ENCODE measurements at places on chromosomes 7 and 10. TPM values are rescaled to one million over a fixed set of nuclear protein-coding genes. Genes with fewer than 3 reads are reported as not detected.

FAM107B gene
- 21.2 TPM for polyA plus RNA-seq

ZNF138 gene
- 1.3 TPM for polyA plus RNA-seq

LRGUK gene
- 0.05 TPM for polyA plus RNA-seq

ITIH5 gene
- polyA plus RNA-seq = 10.3 TPM

DNA sequence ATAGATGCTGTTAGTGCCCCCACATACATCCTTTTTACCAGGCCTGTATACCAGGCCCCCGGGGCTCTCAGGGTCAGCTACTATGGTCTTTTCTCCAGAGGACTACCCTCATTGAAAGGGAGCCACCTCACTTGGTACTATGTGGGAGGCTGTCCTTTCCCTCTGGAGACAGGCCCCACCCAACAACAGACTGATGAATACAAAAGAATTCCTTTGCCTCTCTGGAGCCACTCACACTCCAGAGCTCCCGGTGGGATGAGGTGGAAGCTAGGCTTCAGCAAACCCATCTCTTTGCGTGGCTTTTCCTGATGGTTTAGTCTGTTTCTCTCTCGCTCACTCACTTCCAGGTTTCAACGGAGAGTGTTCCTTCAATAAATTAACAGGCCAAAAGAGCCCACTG is 30.3 kb downstream of the ANKMY2 start:
- DNase-seq = no peak

DNA sequence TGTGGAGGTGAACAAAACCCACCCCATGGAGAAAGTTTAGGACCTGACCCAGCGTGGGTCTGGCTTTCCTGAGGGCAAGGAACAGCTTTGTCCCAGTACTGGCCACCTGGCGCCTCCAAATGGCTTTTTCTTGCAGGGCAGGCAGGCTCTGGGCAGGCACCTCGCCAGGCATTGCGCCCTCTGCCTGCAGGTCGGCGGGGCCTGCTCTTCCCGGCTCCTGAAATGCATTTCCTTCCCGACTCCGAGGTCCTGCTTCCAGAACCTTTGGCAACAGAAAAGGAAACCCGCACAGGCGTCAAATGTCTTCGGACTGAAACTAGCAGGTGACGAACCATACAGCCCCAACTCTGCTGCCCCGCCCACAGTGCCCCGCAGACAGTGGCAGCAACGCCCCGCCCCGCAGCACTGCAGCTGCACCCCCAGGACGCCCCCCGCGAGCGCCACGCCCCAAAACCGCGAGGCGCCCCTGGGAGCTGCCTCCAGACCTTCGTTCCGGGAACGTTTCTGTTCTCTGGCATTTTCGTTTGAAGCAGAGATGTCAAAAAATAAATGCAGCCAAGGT is 65.5 kb downstream of the C10orf143 start:
- DNase-seq = no peak

DNA sequence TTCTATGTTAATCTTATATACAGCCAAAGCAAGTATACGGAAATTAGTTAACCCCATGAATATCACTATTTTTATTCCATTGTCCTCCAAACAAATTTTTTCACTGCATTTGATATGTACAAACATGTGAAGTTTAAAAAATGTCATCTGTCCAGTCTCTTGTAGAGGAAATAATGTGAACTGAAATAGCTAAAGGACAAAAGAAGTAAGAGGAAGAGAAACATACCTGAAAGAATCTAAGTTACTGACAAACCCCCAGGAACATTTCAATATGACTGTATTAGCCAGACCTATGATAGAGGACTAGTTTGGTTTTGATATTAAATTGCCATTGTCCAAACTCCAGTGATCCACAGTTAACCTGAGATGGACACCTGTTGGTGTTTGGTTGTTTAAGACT is 80.6 kb downstream of the NRCAM start:
- DNase-seq = no peak

DNA sequence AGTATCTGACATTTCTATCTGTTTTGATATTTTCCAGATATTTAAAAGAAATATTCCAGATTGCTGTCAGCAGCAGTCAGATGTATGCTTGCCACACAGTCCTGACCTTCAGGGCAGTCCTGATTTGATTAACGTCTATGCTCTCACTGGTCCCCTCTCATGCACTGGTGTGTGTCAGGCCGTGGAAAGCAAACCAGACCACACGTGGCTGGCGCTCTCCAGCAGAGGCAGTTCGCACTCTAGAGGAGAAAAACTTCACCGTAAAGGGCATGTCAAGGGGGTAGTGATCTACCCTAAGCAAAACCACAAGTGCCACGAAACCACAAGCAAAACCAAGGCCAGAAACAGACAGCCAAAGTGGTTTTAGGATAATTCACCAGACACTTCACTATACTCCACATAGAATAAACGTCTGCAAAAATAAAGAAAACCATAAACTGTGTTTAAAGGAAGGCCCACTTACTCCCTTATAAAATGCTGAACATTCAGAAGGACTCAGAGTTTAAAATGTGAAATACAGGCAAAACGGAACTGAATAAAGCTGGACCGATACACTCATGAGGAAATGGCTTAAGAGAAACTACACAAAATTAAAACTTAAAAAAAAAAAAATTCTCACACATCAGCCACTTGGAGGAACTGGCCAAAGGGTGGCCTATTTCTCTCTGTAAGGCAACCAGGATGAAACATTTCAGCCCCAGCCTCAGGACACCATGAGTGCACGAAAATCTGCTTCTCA is 26.4 kb downstream of the PARP12 start:
- no peak for DNase-seq

DNA sequence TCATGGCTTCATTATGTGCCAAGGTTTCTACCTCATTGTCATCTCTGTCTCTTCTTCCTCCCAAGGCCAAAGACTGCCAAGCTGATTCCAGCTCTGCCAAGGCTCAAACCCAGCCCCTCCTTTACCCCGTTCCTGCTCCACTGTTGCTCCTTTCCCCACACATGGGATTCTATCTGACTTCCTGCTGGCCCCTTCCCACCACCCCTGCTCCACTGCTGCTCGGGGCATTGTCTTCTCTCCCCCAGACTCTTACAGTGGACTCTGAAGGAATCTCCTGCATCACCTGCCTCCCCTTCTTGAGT is 86.3 kb downstream of the COBL start:
- no peak for DNase-seq
